Activated CD8-positive, alpha-beta memory T cell treated with anti-CD3 and anti-CD28 coated beads for 1 hour (primary cell): ENCODE measurements at places on chromosomes 6 and 20.

DNA sequence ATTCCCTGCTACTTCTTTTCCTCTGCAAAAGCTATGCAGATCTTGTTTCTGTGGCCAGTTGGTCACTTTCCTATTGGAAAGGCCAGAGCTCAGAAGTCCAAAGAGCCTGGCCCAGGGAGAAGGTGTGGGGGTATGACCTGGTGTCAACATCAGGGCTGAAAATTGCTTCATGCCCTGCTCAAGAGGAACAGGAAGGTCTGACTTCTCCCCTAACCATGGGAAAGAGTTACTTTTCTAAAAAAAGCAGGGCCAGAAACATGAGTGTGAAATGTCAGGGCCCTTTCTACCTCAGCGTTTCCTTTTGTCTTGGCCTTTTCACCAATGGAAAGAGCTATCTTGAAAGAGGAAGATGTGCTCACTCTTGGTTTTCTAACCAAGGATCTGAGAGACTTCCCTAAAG, 117.4 kb downstream of the MAFB start:
- no peak for DNase-seq

GRCh38 chr6:3072798-3073197, 4.5 kb downstream of the RIPK1 start:
- no peak for DNase-seq

- no peak for DNase-seq
These were observed 37.1 kb downstream of the SMLR1 start for GRCh38 chr6:130864344-130864743.

- no peak for DNase-seq
These were observed at the start of gene KIF13A for GRCh38 chr6:17987447-17987696. Gene KIF13A (minus strand): TSS chr6:17987635. CDS start chr6:17987463, 172 bp downstream.

DNA sequence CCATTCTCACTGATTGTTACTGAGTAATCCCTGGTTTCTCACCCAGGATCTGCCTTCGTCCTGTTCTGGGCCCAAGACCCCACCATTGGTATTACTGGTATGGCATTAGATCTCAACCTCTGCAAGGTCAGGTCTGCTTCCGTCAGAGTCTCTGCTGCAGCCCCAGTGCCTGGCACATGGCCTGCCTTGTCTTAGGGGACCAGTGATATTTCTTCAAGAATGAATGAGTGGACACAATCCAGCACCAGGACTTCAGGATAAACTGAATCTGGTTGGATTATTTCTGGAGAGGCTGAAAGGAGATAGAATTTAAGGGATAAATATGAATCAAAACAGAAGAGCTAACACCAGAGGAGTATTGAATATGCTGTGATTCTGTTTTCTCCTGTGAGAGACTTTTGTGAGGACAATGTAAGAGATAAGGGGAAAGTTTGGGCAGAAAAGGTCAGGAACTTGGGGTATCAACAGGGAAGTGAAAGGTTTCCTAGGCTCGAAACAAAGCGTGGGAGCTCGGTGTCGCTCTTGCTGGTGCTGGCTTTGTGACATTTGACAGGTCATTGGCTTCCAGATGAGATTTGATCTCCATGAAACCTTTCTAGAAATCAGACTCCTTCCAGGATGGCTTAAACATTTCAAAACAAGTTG, 53.9 kb downstream of the OSTM1 start:
- no peak for DNase-seq

DNA sequence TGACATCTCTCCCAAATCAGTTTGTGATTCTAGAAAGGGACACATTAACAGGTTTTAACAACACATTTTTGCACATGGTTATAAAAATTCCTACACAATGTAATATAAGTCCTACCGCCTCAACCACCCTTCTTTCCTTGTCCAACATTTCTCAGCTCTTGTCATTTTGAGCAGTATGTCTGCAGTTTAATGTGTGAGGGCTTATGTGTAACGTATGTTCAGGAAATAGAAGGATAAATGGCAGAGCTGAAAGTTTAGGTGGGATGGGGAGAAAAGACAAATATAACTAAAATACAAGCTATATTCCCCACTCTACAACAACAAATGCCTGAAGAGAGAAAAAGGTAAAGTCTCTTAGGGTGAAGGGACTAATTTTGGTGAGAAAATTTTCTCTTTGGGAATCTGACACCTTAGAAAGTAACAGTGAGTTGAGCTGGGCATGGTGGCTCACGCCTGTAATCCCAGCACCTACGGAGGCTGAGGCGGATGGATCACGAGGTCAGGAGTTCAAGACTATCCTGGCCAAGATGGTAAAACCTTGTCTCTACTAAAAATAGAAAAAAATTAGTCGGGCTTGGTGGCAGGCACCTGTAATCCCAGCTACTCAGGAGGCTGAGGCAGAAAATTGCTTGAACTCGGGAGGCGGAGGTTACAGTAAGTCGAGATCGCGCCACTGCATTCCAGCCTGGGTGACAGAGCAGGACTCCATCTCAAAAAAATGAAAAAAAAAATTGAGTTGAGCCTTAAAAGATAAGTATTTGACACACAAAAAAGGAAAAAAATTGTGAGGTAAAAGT, 5.1 kb downstream of the PNRC1 start:
- no peak for DNase-seq

GRCh38 chr6:52994031-52994838, 849 bp downstream of the GSTA4 start:
- DNase-seq: no peak

- DNase-seq: no peak
These were observed 30.0 kb downstream of the MYH7B start for GRCh38 chr20:34985461-34986310.

DNA sequence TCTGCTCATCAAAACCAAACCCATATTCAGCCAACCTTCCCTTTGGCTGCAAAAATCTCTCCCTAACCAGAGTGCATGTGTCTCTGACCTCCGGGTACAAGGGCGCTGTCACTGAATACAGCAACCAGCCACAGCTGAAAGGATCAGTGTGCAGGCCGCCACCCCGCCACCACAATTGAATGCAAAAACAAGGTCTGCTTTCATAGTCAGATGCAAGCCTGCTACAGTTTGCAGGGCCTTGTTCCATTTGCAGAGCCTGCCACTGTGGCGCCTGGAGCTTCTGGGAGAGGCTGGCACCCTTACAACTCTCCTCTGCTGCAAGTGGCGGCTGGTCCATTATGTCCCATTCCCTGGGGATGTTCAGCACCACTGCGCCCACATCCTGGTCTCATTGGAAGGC, 23.5 kb downstream of the MDGA1 start:
- no peak for DNase-seq

DNA sequence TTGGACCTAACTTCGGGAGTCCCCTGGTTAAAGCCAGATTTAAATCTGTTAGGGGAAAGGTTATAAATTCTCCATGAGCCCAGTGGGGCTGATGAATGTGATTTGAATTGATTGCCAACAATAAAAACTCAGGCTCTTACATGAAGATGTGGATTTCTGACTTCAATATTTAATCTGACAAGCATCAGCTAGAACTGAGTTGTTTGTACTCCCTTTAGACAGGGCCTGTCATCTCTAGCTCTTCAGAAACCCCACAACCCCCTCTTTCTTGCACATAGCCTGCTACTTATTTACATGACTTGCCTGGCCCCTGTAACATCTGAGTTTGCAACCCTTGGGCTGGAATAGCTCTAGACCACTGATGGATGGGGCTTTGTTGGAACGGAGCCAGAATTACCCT, 191.6 kb upstream of the PLCB4 start:
- DNase-seq: no peak

DNA sequence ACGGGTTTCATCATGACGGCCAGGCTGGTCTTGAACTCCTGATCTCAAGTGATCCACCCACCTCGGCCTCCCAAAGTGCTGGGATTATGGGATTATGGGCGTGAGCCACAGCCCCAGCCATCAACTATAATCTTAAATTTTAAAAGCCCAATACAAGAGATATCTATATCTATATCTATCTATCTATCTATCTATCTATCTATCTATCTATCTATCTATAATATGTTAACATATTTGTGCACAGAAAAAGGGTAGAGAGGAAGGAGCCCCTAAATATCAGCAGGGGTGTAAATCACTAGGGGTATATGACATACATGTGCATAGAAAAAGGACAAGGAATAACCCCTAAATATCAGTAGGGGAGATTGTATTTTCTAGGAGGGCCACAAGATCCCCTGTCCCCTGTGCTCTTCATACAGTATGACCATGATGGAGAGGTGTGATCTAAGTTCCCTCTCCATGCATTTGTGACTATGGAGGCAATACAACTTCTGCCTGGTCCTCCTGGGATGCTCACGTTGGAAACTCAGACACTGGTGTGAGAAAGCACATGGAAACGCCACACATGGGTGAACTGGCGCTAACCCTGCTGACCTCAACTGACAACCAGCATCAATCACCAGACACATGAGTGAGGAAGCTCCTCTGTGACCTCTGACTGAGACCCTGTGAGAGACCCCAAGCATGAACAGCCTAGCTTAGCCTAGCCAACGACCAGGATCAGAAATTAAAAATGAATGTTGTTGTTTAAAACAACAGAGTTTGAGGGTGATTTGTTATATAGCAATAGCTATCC, 1.2 kb upstream of the SPATS1 start:
- DNase-seq: no peak

DNA sequence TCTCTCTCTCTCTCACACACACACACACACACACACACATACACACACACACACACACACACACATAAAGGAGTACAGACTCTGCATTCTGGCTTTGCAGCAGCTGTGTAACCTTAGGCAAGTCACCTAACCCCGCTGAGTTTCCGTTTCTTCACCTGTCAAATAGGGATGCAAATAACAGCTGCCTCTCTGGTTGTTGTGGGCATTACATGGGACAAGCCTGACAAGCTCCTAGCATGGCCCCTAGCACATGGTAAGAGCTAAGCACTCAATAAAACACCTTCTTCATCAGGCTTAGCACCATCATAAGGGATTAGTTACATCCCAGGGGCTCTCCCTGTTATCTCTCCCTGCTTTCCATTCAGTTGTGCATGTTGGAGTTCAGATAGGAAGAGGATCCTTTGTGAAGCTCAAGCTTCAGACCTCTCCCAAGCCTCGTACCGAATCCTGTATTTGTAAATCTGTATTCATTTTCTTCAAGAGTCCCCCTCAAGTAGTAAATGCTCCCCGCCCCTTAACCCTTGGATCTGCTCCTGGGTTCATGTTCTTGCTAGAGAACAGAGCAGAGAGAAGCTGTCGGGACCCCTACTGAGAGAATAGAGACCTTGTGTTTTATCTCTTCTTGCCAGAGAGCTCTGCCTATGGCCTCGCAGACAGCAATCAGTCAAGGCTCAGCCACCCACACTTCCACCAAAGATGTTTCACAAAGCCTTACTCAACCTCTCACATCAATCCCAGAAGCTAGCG, 2.2 kb downstream of the SLC13A3 start:
- no peak for DNase-seq

DNA sequence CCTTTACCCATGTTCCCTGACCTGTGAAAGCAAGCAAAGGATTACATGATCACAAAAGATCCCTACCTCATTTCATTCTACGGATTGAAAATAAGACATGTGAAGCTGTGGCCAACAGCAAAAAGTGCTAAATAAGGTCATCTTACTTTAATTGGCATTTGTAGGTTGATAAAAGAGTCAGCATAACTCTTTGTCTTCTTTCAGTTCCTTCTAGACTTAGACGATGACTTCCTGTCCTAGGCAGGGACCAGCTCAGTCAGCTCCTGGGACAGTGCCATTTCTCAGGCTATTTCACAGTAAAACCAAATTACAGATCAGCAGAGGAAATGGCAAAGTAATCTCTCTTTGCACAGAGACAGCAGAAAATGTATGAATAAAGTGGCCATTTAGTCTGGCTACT, 480.7 kb downstream of the RFPL4B start:
- DNase-seq: no peak

DNA sequence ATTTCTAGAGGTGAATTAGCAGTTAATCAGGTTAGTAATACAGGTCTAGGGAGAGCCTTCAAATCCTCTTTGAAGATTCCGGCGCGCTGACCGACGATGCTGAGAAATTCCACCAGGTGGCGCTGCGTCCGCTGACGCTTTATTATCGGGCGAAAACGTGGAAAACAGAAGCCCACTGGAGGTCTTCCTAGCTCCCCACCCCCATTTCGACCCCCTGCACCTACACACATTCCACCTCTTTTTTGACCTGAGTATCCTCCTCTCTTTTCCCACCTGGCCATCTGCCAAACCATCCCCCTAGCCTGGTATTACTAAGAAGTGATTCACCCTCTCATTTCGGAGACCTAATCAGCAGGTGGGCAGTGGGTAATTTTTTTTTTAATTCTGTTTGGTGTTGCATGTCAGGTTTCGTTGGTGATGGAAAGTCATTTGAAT, 65.4 kb upstream of the RIN2 start:
- DNase-seq: peak; percentile 14

- DNase-seq: no peak
These were observed 114.2 kb downstream of the SNX5 start for GRCh38 chr20:17854307-17854903.

- DNase-seq: no peak
These were observed 410.4 kb downstream of the MAFB start for GRCh38 chr20:40278673-40279072.

GRCh38 chr6:116409756-116410155, 39.0 kb downstream of the DSE start:
- no peak for DNase-seq

DNA sequence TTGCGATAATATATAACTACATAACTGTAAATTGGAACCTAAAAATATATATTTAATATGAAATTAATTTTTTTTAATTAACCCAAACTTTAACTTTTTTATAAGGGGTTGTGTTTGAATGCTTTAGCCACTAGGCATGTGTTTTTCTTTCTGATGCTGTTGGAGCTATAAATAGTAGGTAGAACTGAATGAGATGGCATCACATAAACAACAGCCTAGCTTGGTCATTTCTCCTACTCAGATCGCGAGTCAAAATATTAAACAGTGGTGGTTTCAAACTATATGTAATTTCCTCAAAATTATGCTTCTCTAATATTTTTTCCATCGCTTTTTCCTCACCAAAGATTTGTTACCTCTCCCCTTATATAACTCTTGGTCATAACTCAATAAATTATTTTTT, 243.2 kb downstream of the ARID1B start:
- DNase-seq: no peak

DNA sequence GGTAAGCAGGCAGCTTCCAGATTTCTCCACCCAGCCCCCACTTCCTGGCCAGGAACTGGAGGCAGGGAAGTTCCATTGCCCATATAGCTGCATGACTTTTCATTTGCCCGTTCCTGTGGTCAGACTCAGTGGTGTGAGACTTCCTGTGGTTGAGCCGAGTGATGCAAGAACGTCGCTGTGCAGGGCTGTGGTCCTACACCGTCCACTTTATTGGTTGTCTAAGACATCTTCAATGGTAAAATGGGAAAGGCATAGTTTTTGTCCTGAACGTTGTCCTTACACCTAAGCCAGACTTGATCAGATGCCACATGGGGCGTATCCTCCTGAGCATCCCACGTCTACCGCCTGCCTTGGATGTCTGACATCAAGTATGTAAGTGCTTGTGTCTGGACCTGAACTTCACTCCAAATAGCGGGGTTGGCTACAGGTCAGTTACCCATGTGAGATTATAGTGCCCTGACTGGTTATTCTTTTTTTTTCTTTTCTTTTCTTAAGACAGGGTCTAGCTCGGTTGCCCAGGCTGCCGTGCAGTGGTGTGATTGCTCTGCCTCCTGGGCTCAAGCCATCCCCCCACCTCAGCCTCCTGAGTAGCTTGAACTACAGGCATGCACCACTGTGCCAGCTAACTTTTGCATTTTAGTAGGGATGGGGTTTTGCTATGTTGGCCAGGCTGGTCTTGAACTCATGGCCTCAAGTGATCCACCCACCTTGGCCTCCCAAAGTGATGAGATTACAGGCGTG, 25.9 kb upstream of the GTSF1L start:
- DNase-seq: no peak

- DNase-seq: no peak
These were observed 4.3 kb downstream of the REV3L start for GRCh38 chr6:111478749-111479148.
